ENCODE measurements at places on chromosomes 13 and 19.

DNA sequence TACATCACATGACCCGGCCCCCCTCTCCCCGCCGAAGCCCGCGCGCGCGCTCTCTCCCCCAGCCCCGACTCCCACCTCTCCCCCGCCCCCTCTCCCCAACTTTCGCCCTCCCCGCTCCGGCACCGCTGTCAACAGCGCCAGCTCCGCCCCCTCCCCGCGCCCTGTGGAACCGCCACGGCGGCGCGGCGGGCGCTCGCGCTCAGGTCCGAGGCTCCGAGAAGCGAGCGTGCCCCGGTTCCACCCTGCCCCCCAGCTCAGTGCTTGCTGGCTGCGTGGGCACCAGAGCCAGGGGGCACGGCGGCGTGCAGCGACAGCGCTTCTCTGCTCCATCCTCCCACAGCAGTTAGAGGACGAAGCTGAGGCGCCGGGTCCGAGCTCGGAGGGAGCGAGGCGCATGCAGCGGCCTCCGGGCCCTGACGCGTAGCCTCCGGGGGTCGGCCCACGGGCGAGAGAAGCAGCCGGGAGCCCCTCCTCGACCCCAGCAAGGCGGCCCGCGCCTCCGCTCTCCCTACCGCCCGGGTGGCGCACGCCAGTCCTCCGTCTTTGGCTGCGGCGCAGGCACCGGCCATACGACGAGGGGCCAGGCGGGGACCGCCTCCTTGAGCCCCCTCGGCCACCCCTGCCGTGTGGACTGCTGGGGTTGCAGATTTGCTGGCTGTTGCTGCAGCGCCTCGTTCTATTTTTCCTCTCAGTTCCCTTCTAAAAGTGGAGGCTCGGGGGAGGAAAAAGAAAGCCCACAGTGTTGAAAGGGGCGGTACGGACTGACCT lies 109.5 kb downstream of the KCNRG start:
- peak overlapping the region; percentile 87 for H3K4me3 ChIP-seq
- peaks cover 67% of the 10 kb centered on the region for H3K4me1 ChIP-seq
- H3K27ac ChIP-seq, result peak overlapping the region; percentile 87
- peaks cover 30% of the 10 kb centered on the region for H3K36me3 ChIP-seq

DNA sequence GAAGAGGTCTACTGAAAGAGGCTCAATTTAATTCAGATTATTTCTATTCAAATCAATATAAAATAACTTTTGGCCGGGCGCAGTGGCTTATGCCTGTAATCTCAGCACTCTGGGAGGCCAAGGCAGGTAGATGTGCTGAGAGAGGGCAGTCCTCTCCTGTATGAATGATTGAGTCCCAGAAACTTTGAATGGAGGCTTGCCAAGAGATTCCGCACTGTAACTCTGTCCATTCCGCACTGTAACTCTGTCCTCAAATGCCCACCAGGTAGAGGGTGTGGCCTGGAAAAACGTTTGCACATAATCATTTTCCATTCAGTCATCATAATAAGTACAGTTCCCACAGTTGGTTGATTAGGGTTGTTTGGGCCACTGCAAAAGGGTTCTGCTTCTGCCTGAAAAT lies 274.7 kb upstream of the SOX21 start:
- no peaks in the 10 kb centered on the region for H3K36me3 ChIP-seq
- H3K4me3 ChIP-seq, result no peak overlapping the region
- H3K4me1 ChIP-seq, result no peaks in the 10 kb centered on the region
- H3K27me3 ChIP-seq, result no peaks in the 10 kb centered on the region

DNA sequence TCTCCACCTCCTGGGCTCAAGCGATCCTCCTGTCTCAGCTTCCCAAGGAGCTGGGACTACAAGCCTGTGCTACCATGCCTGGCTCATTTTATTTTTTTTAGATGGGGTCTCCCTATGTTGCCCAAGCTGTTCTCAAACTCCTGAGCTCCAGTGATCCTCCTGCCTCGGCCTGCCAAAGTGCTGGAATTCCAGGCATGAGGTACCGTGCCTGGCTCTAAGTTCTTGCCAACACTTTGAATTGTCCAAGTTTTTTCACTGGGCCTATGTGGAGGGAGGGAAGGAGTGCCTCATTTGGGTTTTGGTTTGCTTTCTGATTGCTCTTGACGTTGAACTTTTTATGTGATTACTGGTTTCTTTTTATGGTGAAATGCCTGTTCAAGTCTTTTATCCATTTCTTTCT lies 4.4 kb upstream of the UNC13A start:
- H3K4me1 ChIP-seq, result peaks cover 7% of the 10 kb centered on the region
- H3K27me3 ChIP-seq, result peaks cover 43% of the 10 kb centered on the region
- DNase-seq, result no peak
- H3K27ac ChIP-seq, result no peak overlapping the region
- H3K36me3 ChIP-seq, result no peaks in the 10 kb centered on the region

DNA sequence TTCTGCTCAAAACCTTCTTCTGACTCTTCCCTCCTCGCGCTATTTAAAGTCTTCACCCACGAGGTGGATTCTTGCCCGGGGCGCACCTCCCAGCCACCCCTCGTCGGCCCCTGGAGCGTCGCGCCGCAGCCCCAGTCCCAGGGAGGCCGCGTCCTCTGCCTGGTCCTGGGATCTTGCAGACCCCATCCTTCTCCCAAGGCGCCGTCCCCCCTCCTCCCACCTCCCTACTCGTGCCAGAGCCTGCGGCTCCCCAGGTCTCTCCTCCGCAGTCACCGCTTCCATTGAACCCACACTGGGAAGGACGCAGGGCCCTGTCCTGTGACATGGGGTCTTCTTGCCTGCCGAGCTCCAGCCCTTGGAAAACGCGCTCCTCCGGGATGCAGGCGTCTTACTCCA lies 486 bp downstream of the ZNF808 start:
- H3K27me3 ChIP-seq, result no peaks in the 10 kb centered on the region
- peak overlapping the region; percentile 98 for H3K4me3 ChIP-seq
- no peak for DNase-seq
- peak overlapping the region; percentile 98 for H3K27ac ChIP-seq
- peaks cover 29% of the 10 kb centered on the region for H3K36me3 ChIP-seq

- no peak for DNase-seq
- H3K27me3 ChIP-seq, result peaks cover 5% of the 10 kb centered on the region
- H3K36me3 ChIP-seq, result no peaks in the 10 kb centered on the region
These were observed 39.7 kb downstream of the THSD1 start for GRCh38 chr13:52366291-52366690.

DNA sequence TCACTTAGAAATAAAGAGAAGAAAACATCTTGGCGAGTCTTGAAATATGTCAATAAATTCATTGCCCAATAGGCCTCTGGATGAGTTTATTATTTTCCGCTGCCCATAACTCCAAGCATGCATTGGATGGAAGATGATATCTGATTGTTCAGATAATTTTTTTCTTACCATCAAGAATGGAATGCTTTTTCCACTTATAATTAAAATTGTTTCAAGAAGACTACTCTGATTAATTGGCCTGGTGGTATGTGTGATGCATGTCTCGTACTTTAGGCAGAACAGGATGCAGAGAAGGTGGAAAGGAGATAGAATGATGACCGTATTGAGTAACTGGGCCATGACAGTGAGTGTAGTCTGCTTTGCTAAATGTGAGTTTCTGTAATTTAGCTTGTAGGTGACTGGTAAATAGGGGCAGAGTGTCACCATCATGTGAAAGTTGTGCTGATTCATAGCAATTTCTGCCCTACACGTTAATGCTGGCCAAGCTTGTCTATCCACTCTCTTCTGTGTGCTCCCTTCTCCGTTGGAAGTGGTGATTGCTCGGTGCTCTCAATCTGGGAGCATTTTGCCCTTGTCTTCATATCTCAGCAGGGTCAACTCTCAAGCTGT lies 13.5 kb upstream of the SPATA13 start:
- no peaks in the 10 kb centered on the region for H3K36me3 ChIP-seq
- H3K4me1 ChIP-seq, result no peaks in the 10 kb centered on the region
- no peak for DNase-seq

- H3K36me3 ChIP-seq, result no peaks in the 10 kb centered on the region
- peaks cover 13% of the 10 kb centered on the region for H3K4me1 ChIP-seq
- no peak overlapping the region for H3K27ac ChIP-seq
These were observed 9.7 kb upstream of the ZNF709 start for GRCh38 chr19:12494260-12494860.

- no peaks in the 10 kb centered on the region for H3K4me1 ChIP-seq
- no peak overlapping the region for H3K4me3 ChIP-seq
- DNase-seq, result no peak
- H3K36me3 ChIP-seq, result peaks cover 7% of the 10 kb centered on the region
These were observed 8.8 kb upstream of the ZNF578 start for GRCh38 chr19:52444506-52444905.

DNA sequence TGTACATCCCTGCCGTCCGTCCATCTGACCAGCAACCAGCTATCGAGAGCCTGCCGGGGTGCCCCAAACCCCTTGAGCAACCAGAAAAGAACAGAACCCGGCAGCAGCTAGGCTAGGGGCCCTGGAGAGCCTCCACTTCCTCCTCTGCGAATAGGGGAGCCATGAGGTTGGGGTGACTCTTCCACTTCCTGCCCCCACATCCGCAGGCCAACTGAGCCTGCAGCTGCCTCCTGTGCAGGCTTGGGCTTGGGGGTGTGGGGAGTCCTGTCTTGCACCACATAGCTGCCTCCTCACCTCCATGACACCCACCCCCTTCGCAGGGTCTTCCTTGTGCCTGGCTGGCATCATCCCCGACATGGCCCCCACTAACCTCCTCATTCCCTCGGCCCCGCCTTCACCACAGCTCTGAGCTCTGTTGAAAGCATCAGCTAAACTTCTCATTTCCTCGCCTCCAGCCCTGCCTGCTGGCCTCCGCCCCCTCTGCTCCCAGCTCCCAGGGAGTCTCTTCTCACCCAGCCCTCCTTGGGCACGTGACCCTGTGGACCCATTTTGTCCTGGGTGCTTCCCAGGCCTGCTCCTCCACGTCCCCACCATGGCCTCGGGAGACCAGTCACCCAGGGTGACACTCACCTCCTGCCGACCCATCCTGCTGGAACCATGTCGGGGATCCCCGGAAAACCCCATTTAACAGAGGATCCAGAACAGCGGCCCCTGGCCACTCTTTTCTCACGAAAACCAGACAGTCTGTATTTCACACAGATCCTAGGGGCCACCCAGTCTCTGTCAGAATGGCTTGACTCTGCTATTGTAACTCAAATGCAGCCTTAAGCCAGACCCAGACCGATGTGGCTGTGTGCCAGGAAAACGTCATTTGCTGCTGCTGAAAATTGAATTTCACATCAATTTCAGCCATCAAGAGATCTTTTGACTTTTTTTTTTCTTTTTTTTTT lies 50.4 kb downstream of the MYO9B start:
- peak overlapping the region; percentile 98 for H3K27ac ChIP-seq
- peaks cover 33% of the 10 kb centered on the region for H3K36me3 ChIP-seq
- no peaks in the 10 kb centered on the region for H3K27me3 ChIP-seq
- peak; percentile 51 for DNase-seq
- peak overlapping the region; percentile 84 for H3K4me3 ChIP-seq
- H3K4me1 ChIP-seq, result peaks cover 66% of the 10 kb centered on the region

GRCh38 chr19:12871681-12872080 lies 9.6 kb downstream of the DNASE2 start:
- peaks cover 8% of the 10 kb centered on the region for H3K4me1 ChIP-seq
- DNase-seq, result no peak
- no peaks in the 10 kb centered on the region for H3K27me3 ChIP-seq
- H3K4me3 ChIP-seq, result no peak overlapping the region
- H3K27ac ChIP-seq, result no peak overlapping the region
- peaks cover 38% of the 10 kb centered on the region for H3K36me3 ChIP-seq

- H3K4me3 ChIP-seq, result no peak overlapping the region
- no peaks in the 10 kb centered on the region for H3K27me3 ChIP-seq
- no peaks in the 10 kb centered on the region for H3K4me1 ChIP-seq
These were observed 65.8 kb downstream of the MRPL57 start for GRCh38 chr13:21242236-21242635.

- H3K27ac ChIP-seq, result peak overlapping the region; percentile 53
- H3K36me3 ChIP-seq, result peaks cover 41% of the 10 kb centered on the region
- H3K4me1 ChIP-seq, result peaks cover 20% of the 10 kb centered on the region
- no peak for DNase-seq
- no peak overlapping the region for H3K4me3 ChIP-seq
- no peaks in the 10 kb centered on the region for H3K27me3 ChIP-seq
These were observed 17.2 kb downstream of the FXYD5 start for GRCh38 chr19:35171730-35172129.

- no peaks in the 10 kb centered on the region for H3K27me3 ChIP-seq
- H3K36me3 ChIP-seq, result peaks cover 41% of the 10 kb centered on the region
- DNase-seq, result no peak
- H3K27ac ChIP-seq, result no peak overlapping the region
These were observed 54.5 kb downstream of the DNAJC15 start for GRCh38 chr13:43077906-43078305.

DNA sequence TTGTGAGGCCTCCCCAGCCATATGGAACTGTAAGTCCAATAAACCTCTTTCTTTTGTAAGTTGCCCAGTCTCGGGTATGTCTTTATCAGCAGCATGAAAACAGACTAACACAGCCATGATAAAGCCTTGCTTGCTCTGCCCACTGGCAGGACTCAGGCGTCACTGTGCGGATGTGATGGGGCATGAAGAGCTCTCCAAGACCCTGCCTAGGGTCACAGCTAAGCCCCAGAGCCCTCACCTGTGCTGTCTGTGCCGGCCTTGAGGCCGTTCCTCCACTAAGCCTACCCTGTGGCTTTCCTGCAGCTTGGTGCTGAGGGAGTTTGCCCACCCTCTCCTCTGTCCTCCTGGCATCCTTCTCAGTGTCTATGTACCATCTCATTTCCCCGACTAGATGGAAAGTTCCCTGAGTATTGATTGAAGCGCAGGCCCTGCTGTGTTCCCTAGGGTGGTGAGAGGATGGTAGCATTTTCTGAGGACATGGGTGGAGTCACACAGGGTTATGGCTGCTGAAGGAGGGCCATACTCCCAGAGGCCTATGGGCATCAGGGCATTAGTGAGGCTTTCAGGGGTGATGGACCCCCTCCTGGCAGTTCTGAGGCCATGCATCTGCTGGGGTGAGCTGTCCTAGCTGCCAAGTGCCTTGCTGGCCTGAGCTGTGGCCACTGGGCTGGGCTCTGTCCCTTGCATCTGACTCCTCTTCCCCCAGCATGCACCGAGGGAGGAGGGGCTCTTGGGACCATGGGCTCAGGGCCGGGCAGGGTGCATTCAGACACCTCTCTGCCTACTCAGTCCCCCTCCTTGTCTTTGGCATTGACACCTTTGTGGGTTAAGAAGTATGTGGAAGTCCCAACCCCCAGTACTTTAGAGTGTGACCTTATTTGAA lies 75.3 kb downstream of the TEX29 start:
- no peaks in the 10 kb centered on the region for H3K27me3 ChIP-seq
- H3K4me1 ChIP-seq, result no peaks in the 10 kb centered on the region
- H3K4me3 ChIP-seq, result no peak overlapping the region
- H3K36me3 ChIP-seq, result no peaks in the 10 kb centered on the region
- H3K27ac ChIP-seq, result no peak overlapping the region

GRCh38 chr13:103325672-103326071 lies 259.5 kb upstream of the SLC10A2 start:
- H3K36me3 ChIP-seq, result no peaks in the 10 kb centered on the region
- no peaks in the 10 kb centered on the region for H3K27me3 ChIP-seq
- no peak overlapping the region for H3K27ac ChIP-seq
- DNase-seq, result no peak
- no peaks in the 10 kb centered on the region for H3K4me1 ChIP-seq

GRCh38 chr13:109389892-109390345 lies 396.5 kb downstream of the IRS2 start:
- H3K27me3 ChIP-seq, result no peaks in the 10 kb centered on the region
- H3K27ac ChIP-seq, result no peak overlapping the region
- no peaks in the 10 kb centered on the region for H3K4me1 ChIP-seq
- no peak overlapping the region for H3K4me3 ChIP-seq
